HCT116 (cell line): ENCODE measurements at places on chromosomes 1 and 21.

- no peak for DNase-seq
These were observed 82.9 kb upstream of the ACTL8 start for GRCh38 chr1:17672226-17672625.

- DNase-seq: no peak
These were observed 230.0 kb upstream of the B3GALT2 start for GRCh38 chr1:193416226-193417024.

DNA sequence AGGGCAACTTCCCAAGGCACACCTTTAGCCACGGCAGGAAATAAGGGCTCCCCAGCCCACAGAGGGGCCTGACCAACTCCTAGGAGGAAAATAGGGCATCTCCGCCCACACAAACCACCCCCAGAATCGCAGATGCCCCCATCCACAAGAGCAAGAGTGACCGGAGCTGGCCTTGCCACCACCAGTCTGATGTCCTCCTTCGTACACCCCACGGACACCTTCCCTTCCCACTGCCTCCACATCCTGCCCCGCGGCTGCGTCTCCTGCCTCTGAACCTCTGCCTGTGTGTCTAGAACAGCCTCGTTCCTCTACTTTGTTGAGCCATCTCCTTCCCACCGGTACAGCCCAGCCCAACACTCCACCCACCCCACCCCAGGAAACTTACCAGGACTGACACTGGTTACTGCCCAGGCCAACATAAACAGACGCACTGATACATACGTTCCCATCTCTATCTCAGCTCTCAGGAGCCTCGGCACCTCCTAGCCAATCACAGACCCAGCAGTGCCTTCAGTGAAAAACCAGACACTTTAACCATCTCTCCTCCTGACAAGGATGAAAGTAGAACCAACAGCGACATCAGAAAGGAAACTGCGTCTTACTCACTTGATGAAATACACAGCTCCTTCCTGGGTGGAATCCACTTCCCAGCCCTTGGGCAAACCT, 7.6 kb upstream of the PLEKHA6 start:
- DNase-seq: no peak

DNA sequence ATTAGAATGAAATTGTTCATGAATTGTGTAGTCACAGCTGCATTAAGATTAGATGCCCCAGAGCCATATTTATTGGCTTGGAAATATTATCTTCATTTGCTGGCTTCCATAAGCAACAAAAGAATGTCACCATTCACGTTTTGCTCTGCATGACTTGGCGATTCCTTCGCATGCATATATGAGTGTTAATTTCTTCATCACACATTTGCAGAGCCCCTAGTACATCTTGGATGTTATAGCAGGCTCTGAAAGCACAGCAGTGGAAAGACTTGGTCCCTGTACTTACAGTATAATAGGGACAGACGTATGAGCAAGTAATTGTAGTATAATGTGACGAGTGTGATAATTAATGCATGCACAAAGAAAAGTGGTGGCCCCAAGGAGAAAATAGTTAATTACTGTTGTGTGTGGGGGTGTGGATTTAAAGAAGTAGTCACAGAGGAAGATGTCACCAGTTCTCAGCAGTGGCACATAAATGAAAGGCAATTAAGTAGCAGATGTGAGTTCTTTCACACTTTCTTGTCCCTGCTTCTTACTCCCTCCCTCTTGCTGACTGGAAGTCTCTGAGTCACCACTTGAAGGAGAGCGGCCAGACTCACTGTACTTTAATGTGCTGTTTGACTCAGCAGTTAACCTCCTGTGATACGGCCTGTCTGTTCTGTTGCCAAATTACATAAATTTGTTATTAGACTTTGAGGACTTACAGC, 21.0 kb downstream of the S100A10 start:
- DNase-seq: peak; percentile 83

DNA sequence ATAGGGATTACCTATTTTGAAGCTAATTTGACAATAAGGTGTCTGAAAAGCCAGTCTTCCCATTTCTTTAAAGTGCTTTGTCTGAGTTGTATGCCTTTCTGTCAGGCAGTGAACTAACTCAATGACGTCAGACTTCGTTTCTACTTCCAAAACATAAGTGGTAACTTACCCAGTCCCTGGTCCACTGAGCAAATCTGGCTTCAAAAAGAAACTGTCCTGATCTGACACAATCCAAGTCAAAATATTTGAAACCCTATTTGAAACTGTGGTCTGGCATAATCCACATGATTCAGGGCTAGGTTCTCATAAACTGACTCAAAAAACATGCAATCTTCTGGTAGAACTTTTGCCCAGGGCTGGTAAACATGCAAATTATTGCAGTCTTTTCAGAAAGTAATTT, 34.0 kb downstream of the DIRAS3 start:
- no peak for DNase-seq

- DNase-seq: no peak
These were observed 1.5 kb downstream of the S100A8 start for GRCh38 chr1:153389401-153389800.

- no peak for DNase-seq
These were observed 20.3 kb downstream of the MECR start for GRCh38 chr1:29210278-29211085.

GRCh38 chr1:92879316-92879968, 47.6 kb downstream of the RPL5 start:
- no peak for DNase-seq

DNA sequence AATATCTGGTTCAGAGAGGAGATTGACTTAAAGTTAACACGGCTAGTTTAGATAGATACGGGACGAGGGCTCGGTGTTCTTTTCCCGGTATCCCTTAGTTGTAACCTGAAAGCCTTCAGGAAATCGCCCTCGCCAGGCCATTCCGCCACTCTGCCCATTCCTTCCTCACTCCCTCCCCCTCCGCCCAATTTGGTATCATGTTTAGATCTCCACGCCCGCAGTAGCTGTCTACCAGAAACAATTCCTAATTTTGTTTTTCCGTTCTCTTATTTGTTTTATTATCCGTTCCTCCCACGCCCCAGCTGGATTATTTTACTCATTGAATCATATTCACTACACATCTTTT, 685 bp upstream of the VAMP4 start:
- no peak for DNase-seq
